ENCODE measurements at places on chromosomes 16 and 17. TPM values are rescaled to one million over a fixed set of nuclear protein-coding genes. Genes with fewer than 3 reads are reported as not detected.
A peak's percentile ranks its signal among the peaks of the same experiment; 100 is the strongest.

Gene CDH3
- polyA plus RNA-seq = 5.9 TPM

GRCh38 chr16:11126399-11127054 lies 129.5 kb downstream of the SOCS1 start:
- peaks cover 27% of the 10 kb centered on the region for H3K36me3 ChIP-seq
- peaks cover 16% of the 10 kb centered on the region for H3K4me1 ChIP-seq
- no peak overlapping the region for H3K4me3 ChIP-seq
- no peaks in the 10 kb centered on the region for H3K27me3 ChIP-seq
- H3K27ac ChIP-seq = no peak overlapping the region

GRCh38 chr16:1070084-1070863 lies 2.3 kb upstream of the SSTR5 start:
- no peak overlapping the region for H3K27ac ChIP-seq
- no peaks in the 10 kb centered on the region for H3K36me3 ChIP-seq
- DNase-seq = no peak
- H3K4me3 ChIP-seq = no peak overlapping the region
- H3K27me3 ChIP-seq = peaks cover 8% of the 10 kb centered on the region

- H3K4me3 ChIP-seq = no peak overlapping the region
- H3K4me1 ChIP-seq = peaks cover 28% of the 10 kb centered on the region
- no peak for DNase-seq
- no peaks in the 10 kb centered on the region for H3K36me3 ChIP-seq
- peaks cover 84% of the 10 kb centered on the region for H3K27me3 ChIP-seq
Measured at GRCh38 chr16:86571530-86571915, 4.9 kb downstream of the FOXC2 start.

Gene ENO3
- polyA plus RNA-seq = 13.8 TPM

Gene CLEC3A
- not detected for polyA plus RNA-seq

Gene CMTM4
- polyA plus RNA-seq = 0.70 TPM

DNA sequence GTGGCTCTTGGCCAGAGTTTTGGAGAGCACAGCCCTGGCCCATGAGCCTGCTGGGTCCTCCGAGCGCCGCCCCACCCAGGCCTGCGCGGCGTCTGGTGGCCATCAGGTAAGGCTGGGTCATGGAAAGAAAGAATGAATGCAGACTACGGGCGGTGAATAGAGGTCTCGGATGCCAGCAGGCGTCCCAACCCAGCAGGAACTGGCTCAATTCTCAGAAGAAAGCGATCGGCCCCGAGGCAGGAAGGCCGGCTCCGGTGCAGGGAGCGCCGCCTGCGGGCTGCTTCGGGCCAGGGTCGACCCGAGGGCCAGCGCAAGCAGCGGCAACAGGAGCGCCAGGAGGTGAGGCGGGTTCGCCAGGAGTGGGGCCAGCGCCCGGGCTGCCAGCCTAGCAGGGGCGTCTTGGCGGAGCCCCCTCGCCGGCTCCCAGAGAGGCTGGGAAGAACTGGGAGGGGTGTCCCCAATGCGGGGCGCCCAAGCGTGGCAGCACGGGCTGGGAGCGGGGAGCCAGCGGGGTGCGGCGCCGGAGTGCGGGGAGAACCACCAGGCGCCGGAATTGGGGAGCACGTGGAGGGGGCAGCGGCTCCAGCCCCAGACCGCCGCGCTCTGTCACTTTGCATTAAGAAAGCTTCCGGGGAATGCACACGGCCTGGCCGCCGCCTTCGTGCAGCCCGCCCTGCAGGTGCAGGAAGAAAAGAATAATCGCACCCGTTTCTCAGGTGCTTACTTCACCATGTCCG lies 7.1 kb upstream of the TMC5 start:
- peak overlapping the region; percentile 14 for H3K4me3 ChIP-seq
- no peaks in the 10 kb centered on the region for H3K36me3 ChIP-seq
- DNase-seq = peak; percentile 73
- peaks cover 13% of the 10 kb centered on the region for H3K4me1 ChIP-seq

DNA sequence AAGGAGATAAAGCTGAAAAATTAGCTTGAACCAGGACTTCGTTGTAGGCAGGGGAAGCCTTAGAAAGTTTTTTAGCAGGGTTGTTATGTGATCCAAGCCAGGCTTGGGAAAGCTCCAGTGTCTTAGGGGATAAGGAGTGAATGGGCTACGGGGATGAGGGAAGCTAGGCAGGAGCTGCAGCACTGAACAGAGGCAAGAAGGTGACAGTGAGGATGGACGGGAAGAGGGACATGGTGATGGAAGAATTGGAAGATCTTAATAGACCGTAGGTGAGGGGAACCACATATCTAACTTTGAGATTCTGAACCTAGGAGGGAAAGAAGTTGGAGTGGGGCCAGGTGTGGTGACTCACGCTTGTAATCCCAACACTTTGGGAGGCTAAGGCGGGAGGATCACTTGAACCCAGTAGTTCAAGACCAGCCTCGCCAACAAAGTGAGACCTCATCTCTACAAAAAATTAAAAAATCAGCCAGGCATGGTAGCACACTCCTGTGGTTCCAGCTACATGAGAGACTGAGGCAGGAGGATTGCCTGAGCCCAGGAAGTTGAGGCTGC lies 3.2 kb downstream of the RHBDL3 start:
- DNase-seq = peak; percentile 13
- H3K27ac ChIP-seq = no peak overlapping the region
- no peak overlapping the region for H3K4me3 ChIP-seq
- peaks cover 36% of the 10 kb centered on the region for H3K27me3 ChIP-seq

- H3K27ac ChIP-seq = no peak overlapping the region
- H3K4me3 ChIP-seq = no peak overlapping the region
- H3K4me1 ChIP-seq = peaks cover 13% of the 10 kb centered on the region
- DNase-seq = no peak
- H3K36me3 ChIP-seq = no peaks in the 10 kb centered on the region
Measured at GRCh38 chr17:73640691-73641090, 3.6 kb downstream of the SDK2 start.

GRCh38 chr17:74864866-74865395 lies 5.2 kb upstream of the GRIN2C start:
- peaks cover 42% of the 10 kb centered on the region for H3K4me1 ChIP-seq
- H3K36me3 ChIP-seq = peaks cover 9% of the 10 kb centered on the region
- no peak overlapping the region for H3K4me3 ChIP-seq
- H3K27ac ChIP-seq = no peak overlapping the region
- peak; percentile 93 for DNase-seq

DNA sequence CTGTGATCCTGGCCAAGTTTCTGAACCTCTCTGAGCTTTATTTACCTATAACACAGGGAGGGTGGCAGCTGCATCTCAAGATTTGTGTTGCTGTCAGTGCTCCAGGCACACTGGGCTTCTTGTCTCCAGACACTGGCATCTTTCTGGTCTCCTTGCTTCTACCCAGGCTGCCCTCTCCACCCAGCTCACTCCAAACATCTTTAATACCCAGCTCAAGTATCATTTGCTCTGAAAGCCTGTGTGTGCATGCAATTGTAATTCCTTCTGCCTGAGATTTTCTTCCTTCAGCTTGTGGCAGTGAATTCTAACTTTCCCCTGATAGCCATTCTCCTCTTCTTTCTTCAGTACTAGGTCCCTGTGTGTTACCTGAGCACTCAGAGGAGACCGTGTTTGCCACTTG lies 50.7 kb upstream of the USP7 start:
- no peak overlapping the region for H3K27ac ChIP-seq
- H3K4me3 ChIP-seq = no peak overlapping the region
- H3K4me1 ChIP-seq = peaks cover 4% of the 10 kb centered on the region
- DNase-seq = no peak
- H3K36me3 ChIP-seq = no peaks in the 10 kb centered on the region

- no peak overlapping the region for H3K4me3 ChIP-seq
- H3K36me3 ChIP-seq = no peaks in the 10 kb centered on the region
- peak overlapping the region; percentile 99 for H3K27ac ChIP-seq
Measured at GRCh38 chr16:22193063-22193411, 13.0 kb upstream of the EEF2K start.

- peak overlapping the region; percentile 52 for H3K27ac ChIP-seq
- H3K27me3 ChIP-seq = no peaks in the 10 kb centered on the region
- H3K36me3 ChIP-seq = no peaks in the 10 kb centered on the region
- no peak overlapping the region for H3K4me3 ChIP-seq
- no peak for DNase-seq
Measured at GRCh38 chr17:66580184-66580955, 254.5 kb upstream of the CACNG5 start.

Gene OTOP2
- not detected for polyA plus RNA-seq

GRCh38 chr17:57369509-57369945 lies 113.2 kb downstream of the MSI2 start:
- DNase-seq = no peak
- H3K36me3 ChIP-seq = no peaks in the 10 kb centered on the region
- no peak overlapping the region for H3K4me3 ChIP-seq
- no peaks in the 10 kb centered on the region for H3K27me3 ChIP-seq
- peaks cover 51% of the 10 kb centered on the region for H3K4me1 ChIP-seq
- no peak overlapping the region for H3K27ac ChIP-seq

DNA sequence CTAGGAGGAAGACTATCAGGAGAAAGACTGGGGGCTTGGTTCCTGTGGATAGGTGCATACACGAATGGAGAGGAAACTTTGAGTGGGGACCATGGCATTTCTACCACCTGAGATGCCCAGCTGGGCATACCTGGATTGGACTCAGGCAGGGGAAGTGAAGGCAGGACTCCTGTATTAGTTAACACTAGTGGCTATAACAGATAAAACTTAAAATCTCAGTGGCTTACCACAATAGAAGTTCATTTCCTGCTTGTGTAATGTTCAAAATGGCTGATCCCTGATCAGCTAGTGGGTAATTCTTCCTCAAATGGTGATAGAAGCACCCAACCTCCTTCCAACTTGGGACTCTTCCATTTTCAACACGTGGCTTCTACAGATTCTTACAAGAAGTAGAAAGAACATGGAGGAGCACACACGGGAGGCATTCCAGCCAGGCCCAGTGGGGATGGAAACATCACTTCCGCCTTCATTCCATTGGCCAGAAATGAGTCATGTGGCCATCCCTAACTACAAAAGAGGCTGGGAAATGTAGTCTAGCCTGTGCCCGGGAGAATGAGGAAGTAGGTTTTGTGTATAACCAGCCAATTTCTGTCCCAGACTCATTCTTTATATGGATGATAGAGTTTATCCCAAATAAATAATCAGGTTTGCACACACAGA lies 112.1 kb downstream of the UTP18 start:
- no peak overlapping the region for H3K27ac ChIP-seq
- H3K27me3 ChIP-seq = no peaks in the 10 kb centered on the region
- H3K4me3 ChIP-seq = no peak overlapping the region
- no peak for DNase-seq

Data from spleen (tissue), 13 donors.